Type B pancreatic cell (in vitro differentiated cells): ENCODE measurements at places on chromosomes 12 and 14.

DNA sequence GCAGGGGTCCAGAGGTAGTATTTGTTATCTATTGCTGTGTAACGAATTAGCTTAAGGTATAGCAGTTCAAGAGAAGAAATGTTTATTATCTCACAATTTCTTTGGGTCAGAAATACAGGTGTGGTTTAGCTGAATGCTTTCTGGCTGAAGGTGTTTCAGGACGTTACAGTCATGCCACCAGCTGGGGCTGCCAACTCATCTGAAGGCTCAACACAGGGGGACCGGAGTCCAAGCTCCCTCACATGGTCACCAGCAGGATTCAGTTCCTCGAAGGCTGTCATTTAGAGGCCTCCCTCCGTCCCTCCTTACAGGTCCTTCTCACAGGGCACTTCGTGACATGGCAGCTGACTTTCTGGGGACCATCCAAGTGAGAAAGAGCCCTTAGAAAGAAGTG lies 37.5 kb upstream of the SINHCAF start:
- H3K4me1 ChIP-seq = peaks cover 18% of the 10 kb centered on the region
- peak overlapping the region; percentile 87 for H3K27ac ChIP-seq
- peaks cover 3% of the 10 kb centered on the region for H3K27me3 ChIP-seq
- no peaks in the 10 kb centered on the region for H3K36me3 ChIP-seq

GRCh38 chr14:90753456-90754005 lies 62.7 kb downstream of the TTC7B start:
- no peaks in the 10 kb centered on the region for H3K27me3 ChIP-seq
- H3K4me1 ChIP-seq = peaks cover 6% of the 10 kb centered on the region
- no peak overlapping the region for H3K27ac ChIP-seq
- no peak overlapping the region for H3K4me3 ChIP-seq

DNA sequence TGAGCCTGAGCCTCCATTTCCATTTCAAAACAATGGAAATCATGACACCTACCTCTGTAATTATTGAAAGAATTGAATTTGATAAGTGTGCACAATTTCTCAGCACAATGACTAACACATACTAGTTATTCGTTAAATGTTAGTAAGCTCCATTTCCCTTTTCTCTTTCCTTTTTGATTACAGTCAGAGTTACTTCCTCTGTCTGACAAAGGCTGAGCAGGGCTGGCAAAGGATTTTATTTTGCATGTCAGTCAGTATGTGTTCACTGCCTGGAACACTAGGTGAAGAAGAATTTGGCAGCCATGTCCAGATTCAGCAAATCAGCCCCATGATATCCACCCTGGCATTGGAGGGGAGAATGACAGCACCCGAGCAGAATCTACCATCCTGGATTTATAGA lies 12.2 kb upstream of the RHOJ start:
- no peaks in the 10 kb centered on the region for H3K4me1 ChIP-seq
- no peak for DNase-seq
- no peaks in the 10 kb centered on the region for H3K27me3 ChIP-seq
- H3K36me3 ChIP-seq = no peaks in the 10 kb centered on the region

- no peak for DNase-seq
- no peak overlapping the region for H3K27ac ChIP-seq
- H3K27me3 ChIP-seq = no peaks in the 10 kb centered on the region
- H3K36me3 ChIP-seq = peaks cover 13% of the 10 kb centered on the region
- no peaks in the 10 kb centered on the region for H3K4me1 ChIP-seq
- H3K4me3 ChIP-seq = no peak overlapping the region
Observed at GRCh38 chr14:87955501-87955900, 37.5 kb downstream of the GALC start.

- H3K27ac ChIP-seq = peak within 1 kb of the TSS; percentile 99
- H3K4me1 ChIP-seq = peaks cover 32% of the 10 kb centered on the region
- peak; percentile 90 for DNase-seq
- peaks cover 6% of the 10 kb centered on the region for H3K27me3 ChIP-seq
Observed at GRCh38 chr12:122895704-122896636, at the start of gene VPS37B. Gene VPS37B, minus strand, starts transcription at chr12:122896124. Its CDS starts 62 bp downstream, at chr12:122896062.

DNA sequence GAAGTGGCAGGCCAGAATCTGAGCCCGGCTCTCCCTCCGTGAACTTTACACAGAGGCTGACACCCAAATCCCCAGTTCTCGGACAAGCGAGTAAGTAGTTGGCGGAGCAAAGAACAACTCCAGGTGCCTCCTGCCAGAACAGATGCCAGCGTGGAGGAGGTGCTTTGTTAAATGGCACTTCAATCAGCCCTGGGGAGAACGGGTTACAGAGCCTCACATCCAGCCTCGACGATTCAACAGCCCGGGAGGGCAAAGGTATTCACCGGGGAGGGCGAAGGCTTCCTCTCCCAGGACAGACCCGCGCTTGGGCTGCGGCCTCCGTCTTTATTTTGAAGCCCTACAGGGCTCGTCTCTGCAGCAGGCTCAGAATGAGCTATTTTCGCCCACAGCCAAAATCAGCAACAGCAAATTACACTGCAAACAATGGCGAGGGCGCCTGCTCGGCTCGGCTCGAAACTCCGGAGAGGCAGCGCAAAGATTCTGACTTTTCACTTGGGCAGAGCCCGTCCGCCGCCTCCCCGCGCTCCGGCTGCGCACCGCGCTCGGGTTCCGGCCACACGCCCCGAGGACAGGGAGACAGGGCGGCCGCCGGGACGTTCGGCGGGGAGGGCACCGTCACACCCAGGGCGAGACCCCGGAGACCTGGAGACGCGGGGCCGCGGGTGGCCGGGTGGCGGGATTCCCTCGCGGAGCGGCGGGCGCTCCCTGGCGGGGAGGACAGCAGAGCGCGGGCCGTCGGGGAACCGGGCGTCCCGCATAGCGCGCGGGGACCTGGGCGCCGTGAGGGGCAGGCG lies 811 bp downstream of the TMCC3 start:
- no peaks in the 10 kb centered on the region for H3K36me3 ChIP-seq
- H3K4me1 ChIP-seq = peaks cover 15% of the 10 kb centered on the region
- DNase-seq = peak; percentile 79
- H3K4me3 ChIP-seq = peak overlapping the region; percentile 90
- H3K27me3 ChIP-seq = peaks cover 22% of the 10 kb centered on the region

GRCh38 chr12:128178966-128179365 lies 88.0 kb upstream of the TMEM132C start:
- peak overlapping the region; percentile 78 for H3K27ac ChIP-seq
- H3K27me3 ChIP-seq = peaks cover 7% of the 10 kb centered on the region
- DNase-seq = no peak
- no peak overlapping the region for H3K4me3 ChIP-seq

DNA sequence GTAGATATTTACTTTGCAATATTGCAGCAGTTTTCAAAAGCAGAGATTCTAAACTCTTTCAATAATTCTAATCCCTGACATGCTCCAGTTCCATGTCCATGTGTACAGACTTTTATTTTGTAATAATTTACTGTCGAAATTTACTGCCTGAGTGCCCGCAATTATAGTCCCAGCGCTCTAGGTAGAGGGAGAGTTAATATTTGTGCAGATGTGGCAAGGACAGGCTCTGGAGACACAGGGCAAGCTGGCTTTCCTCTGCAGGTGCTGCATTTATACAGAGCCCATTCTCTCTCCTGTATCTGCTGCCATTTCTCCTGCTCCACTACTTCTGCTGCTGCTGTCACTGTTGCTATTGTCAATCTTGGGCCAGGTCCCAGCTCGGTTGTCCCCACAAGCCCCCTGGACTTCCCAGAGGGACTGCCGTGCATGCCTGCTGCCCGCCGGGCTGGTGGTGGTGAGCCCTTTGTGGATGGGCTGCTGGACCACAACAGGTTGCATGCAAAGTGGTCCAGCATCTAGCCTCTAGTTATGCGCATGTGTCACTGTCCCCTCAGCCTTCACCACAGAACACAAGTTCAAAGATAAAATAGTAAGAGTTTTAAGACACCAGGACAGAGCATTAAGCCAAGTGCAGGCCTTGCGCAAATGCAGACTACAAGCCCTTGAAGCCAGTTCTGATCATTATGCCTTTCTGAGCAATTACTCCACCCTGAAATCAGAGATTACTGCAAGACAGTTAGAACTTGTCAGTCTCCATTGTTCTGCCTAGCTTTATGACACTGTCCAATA lies 40.8 kb upstream of the CSRP2 start:
- no peak overlapping the region for H3K4me3 ChIP-seq
- H3K36me3 ChIP-seq = no peaks in the 10 kb centered on the region
- DNase-seq = no peak
- H3K27me3 ChIP-seq = no peaks in the 10 kb centered on the region
- no peak overlapping the region for H3K27ac ChIP-seq

DNA sequence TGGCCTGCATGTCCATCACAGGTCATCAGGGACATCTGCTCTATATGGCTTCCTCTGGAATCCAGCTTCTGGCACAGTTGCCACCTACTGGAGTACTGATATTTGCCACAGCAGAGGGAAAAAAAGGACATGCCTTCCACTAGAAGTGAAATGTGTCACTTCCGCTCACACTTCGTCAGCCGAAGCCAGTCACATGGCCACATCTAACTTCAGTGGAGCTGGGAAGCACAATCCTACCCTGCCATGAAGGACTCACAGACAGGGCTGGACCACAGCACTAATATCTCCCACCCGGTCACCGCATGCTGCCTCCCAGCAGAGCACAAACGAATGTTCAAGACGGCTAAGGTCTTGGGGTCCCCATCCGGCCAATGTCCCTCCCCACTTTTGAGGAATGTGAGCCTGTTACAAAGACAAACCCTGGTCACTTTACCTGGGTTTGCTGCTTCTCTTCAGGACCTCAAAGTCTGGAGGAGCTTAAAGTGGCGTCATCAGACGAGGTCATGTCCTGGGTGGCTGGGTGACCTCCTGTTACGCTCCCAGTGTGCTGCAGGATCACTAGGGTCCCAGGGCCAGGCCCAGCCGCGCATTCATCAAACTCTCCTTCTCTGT lies 98.6 kb downstream of the GCH1 start:
- no peak overlapping the region for H3K27ac ChIP-seq
- peaks cover 11% of the 10 kb centered on the region for H3K4me1 ChIP-seq

- H3K27me3 ChIP-seq = peaks cover 5% of the 10 kb centered on the region
- H3K27ac ChIP-seq = peak overlapping the region; percentile 96
- DNase-seq = no peak
- peak overlapping the region; percentile 92 for H3K4me3 ChIP-seq
- peaks cover 35% of the 10 kb centered on the region for H3K4me1 ChIP-seq
Observed at GRCh38 chr12:121797937-121798786, 4.7 kb upstream of the RHOF start.

DNA sequence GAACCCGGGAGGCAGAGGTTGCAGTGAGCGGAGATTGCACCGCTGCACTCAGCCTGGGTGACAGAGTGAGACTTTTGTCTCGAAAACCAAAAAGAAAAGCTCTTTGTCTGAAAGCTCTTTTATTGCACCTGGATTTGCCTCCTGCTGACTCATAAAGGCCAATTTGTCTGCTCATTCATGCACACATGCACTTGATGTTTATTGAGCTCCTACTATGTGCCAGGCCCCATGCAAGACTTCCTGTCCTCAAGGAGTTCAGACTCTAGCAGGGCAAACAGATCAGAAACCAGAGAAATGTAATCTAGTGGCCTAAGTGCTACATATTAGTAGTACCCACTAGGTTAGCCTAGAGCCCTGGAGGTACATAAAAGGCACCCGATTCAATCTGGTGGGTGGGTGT lies 16.3 kb upstream of the MLEC start:
- no peak for DNase-seq
- peaks cover 4% of the 10 kb centered on the region for H3K27me3 ChIP-seq
- peaks cover 7% of the 10 kb centered on the region for H3K4me1 ChIP-seq
- H3K36me3 ChIP-seq = no peaks in the 10 kb centered on the region
- no peak overlapping the region for H3K27ac ChIP-seq
- H3K4me3 ChIP-seq = no peak overlapping the region

GRCh38 chr12:22624548-22624869 lies 462 bp upstream of the ETNK1 start:
- H3K27ac ChIP-seq = peak overlapping the region; percentile 98
- H3K36me3 ChIP-seq = peaks cover 8% of the 10 kb centered on the region
- peak overlapping the region; percentile 96 for H3K4me3 ChIP-seq
- peaks cover 11% of the 10 kb centered on the region for H3K27me3 ChIP-seq
- no peak for DNase-seq

- H3K4me1 ChIP-seq = no peaks in the 10 kb centered on the region
- DNase-seq = no peak
- H3K4me3 ChIP-seq = no peak overlapping the region
- H3K36me3 ChIP-seq = no peaks in the 10 kb centered on the region
- H3K27me3 ChIP-seq = peaks cover 12% of the 10 kb centered on the region
- H3K27ac ChIP-seq = no peak overlapping the region
Observed at GRCh38 chr14:72060917-72061316, 128.7 kb downstream of the RGS6 start.

DNA sequence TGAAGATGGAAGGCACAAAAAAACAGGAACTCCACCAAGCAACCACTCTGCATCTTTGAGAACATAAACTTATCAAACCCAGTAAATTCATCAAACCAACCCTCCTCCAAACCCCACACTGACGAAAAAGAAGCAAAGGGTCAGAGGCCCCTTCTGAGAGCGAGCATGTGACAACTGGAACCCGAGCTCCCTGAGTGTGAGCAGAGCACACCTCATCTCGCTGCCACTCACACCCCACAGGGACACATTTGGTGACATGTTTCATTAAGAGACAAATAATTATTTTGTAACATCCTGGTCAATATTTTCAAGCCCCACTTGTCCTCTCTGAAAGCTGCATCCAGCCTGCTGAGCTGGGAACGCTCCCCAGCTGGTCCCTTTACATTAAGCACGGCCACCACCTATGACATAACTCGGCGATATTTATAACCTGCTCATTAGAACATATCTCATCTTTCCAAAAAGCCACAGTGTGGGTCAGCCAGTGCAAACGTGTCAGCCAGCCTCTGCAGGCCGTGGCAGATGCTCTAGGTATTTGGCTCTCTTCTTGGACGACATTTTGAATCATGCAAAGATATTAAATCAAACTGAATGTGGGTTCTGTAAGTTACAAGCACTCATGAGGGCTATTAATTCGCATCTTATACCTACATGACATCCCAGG lies 120.1 kb downstream of the TTC7B start:
- peaks cover 27% of the 10 kb centered on the region for H3K4me1 ChIP-seq
- no peak for DNase-seq
- H3K27ac ChIP-seq = no peak overlapping the region
- H3K4me3 ChIP-seq = no peak overlapping the region
- H3K27me3 ChIP-seq = no peaks in the 10 kb centered on the region

- no peak for DNase-seq
- no peaks in the 10 kb centered on the region for H3K36me3 ChIP-seq
- no peak overlapping the region for H3K4me3 ChIP-seq
- H3K27ac ChIP-seq = no peak overlapping the region
- no peaks in the 10 kb centered on the region for H3K27me3 ChIP-seq
Observed at GRCh38 chr12:55697686-55698085, 10.0 kb downstream of the ITGA7 start.

- peaks cover 4% of the 10 kb centered on the region for H3K36me3 ChIP-seq
- no peak overlapping the region for H3K27ac ChIP-seq
- H3K4me1 ChIP-seq = no peaks in the 10 kb centered on the region
- peaks cover 10% of the 10 kb centered on the region for H3K27me3 ChIP-seq
- no peak for DNase-seq
- H3K4me3 ChIP-seq = no peak overlapping the region
Observed at GRCh38 chr14:77505031-77505430, 6.4 kb upstream of the ISM2 start.

GRCh38 chr12:71541583-71541982 lies 102.0 kb downstream of the LGR5 start:
- no peaks in the 10 kb centered on the region for H3K4me1 ChIP-seq
- H3K36me3 ChIP-seq = no peaks in the 10 kb centered on the region

- H3K27me3 ChIP-seq = peaks cover 6% of the 10 kb centered on the region
- no peaks in the 10 kb centered on the region for H3K36me3 ChIP-seq
- peaks cover 12% of the 10 kb centered on the region for H3K4me1 ChIP-seq
- no peak overlapping the region for H3K27ac ChIP-seq
- H3K4me3 ChIP-seq = no peak overlapping the region
Observed at GRCh38 chr14:92492258-92492657, 21.3 kb upstream of the RIN3 start.
